Effector CD4-positive, alpha-beta T cell (primary cell): ENCODE measurements at places on chromosomes 16 and 17.

DNA sequence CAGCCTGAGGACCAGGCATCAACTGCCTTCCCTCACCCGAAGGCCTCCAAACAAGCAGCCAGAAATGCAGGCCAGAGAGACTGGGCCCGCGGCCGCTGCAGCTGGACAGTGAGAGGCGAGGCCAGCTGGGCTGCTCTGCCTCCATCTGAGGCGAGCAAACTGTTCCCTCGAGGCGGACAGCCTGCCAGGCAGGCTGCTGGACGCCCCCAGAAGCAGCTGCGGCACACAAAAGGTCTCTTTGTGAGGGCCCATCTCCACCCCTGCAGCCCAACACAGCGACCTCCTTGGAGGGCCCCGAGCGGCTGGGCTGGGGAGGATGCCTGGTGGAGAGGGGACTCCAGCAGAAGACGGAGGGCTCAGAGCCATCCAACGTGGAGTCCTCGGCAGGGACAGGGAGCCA is 4.7 kb downstream of the CORO7 start:
- no peak for DNase-seq

- peak; percentile 30 for DNase-seq
These were observed 23.3 kb downstream of the TBCD start for GRCh38 chr17:82775001-82775823.

- DNase-seq, result no peak
These were observed 65.3 kb downstream of the FOXL1 start for GRCh38 chr16:86643671-86644070.

GRCh38 chr17:81135505-81136278 is 29.6 kb upstream of the PVALEF start:
- DNase-seq, result no peak

DNA sequence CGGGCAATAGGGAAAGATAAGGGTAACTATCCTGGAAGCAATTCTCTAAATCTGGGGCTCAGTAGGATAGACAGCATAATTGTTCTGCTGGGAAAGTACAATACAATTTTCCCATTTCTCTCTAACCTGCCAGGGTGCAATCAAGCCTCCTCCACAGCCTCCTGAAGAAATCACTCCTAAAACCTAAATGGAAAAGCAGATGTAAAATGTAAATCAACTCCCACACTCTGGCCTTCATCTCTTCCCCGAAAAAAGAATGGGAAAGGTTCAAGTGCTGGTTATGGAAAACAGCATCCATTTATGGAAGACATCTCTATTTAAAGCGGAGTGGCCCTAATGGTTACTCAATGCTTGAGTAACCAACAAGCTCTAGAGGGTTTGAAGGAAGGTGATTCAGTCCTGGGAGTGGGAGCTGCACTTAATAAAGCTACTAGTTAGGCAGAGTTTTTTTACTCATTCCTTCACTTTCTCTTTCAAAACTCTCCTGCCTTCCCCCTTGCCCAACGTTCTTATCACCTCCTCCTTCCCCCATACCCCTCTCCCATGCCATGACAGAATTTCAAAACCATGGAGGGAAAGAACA is 5.1 kb downstream of the MMD start:
- no peak for DNase-seq

- DNase-seq, result no peak
These were observed 9.2 kb downstream of the C1QTNF1 start for GRCh38 chr17:79033046-79033616.

DNA sequence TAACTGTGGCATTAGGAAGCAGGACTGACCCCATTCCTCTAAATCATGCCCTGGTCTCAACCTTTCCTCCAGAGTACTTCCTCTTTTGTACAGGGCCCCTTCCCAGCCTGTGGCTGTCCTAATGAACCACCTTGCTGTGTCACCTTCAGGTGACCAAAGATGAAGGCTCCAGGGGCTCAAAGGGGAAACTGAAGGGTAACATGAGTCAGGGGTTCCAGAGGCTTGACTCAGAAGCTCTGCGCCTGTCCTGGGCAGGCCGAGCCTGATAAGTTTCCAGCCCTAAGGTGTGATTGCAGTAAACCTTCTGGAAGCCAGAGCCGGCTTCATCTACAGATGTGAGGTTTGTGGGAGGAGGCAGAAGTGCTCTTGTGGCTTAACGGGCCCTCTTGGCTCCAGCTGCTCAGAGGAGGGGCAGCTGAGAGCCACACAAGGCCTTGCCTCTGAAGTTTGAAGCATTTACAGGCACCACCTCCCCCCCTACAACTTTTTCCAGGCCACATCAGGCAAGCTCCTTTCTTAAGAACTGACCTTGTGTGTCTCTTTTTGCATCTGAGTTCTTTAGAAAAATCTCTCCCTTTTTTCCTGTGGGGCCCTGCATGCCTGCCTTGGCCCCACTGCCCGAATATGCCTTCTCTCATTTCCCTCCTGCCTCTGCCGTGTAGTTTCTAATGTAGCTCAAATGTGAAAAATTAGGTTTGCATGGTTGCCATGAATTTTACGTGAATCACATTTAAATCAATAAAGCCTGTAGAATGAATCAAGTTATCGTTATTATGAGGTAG is 149.9 kb downstream of the CLEC16A start:
- no peak for DNase-seq

DNA sequence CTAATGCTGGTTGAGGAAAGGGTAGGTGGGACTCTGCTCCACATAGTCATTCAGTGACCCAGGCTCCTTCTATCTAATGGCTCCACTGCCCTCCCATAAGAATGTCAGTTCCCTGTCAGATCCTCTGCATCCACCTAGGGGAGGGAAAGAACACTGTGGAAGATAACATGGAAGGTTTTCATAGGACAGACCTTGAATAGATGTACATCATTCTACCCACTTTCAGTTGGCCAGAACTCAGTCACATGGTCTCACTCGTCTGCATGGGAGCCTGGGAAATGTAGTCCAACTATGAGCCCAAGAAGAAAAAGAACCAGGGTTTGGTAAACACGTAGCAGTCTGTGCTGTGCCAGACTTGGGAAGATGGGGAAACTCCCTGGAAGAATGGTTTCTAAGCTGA is 27.1 kb upstream of the SCNN1B start:
- DNase-seq, result no peak

- no peak for DNase-seq
These were observed 455.2 kb upstream of the DYNLRB2 start for GRCh38 chr16:80085606-80086005.

DNA sequence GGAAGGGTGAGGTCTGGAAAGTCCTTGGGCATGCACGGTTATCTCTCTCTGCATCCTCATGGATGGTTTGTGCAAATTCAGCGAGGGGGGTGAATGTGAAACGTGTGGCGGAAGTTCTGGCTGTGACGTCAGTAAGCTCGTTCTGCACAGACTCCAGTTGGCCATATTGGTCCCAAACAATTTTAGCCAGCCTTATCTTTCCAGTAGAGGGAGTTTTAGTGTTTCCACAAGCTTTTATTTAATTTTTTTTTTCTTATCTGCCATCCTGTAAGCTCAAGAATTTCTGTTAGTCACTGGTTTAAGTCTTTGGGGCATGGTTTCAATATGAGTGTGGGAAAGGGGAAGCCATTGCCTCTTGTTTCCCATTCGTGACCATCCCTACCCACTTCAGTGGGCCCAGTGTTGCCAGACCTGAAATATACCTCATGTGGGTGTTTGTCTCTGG is 39.0 kb downstream of the HLF start:
- DNase-seq, result no peak

GRCh38 chr17:42509409-42509808 is 26.6 kb upstream of the NAGLU start:
- no peak for DNase-seq

DNA sequence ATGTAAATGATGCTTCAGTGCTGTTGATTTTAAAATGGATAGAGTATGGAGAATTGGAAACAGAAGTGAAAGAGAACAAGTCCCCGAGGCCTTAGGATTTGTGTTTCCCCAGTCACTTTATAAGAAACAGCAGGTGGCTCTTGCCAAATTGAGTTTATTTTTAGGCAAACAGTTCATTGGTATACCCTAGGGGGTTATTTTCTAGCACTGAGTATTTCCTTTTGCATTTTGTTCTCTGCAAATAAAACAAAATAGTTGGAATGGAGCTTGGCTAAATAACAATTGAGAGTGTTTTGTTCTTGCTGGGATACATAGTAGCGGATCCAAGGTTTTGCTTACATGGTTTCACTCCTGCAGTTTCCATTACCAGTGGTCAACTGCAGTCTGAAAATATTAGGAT is 591.1 kb upstream of the C16orf82 start:
- DNase-seq, result no peak

GRCh38 chr16:66656547-66656946 is 40.0 kb downstream of the CMTM4 start:
- no peak for DNase-seq

DNA sequence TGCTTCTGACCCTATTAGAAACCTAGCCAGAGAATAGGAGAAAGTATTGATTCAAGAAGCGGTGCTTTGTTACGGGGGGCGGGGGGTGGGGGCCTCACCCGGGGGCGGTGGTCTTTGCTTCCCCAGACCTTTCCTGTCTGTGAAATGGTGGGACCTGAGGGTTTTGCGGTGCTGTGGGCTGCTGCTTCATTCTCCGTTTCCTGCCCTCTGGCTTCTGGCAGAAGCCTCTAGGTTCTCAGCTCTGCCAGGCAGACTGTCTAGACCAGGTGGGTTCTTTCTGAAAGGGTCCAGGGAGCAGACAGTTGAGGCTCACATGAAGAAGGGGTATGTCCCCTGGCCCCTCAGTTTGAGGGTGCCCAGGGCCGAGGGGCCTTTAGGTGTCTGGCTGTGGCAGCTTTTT is 14.0 kb downstream of the GSE1 start:
- DNase-seq, result no peak

DNA sequence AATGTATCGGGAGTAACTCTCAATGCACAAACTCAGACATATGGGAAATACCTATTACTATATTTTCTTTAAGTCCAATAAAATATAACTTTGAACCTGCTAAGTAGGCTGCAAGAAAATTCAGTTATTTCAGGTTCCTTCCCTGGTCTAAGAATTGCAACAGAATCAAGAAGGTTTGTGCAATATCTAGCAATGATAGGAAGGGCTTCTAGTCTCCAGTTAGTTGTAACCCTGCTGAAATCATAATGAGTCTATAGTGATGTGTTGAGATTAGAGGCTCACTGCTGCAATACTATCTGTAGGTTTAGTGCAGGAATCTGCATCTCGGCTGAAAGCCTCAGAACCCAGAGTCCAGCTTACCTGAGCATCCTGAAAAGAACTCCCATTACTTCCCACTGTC is 110.5 kb downstream of the PMP22 start:
- no peak for DNase-seq

DNA sequence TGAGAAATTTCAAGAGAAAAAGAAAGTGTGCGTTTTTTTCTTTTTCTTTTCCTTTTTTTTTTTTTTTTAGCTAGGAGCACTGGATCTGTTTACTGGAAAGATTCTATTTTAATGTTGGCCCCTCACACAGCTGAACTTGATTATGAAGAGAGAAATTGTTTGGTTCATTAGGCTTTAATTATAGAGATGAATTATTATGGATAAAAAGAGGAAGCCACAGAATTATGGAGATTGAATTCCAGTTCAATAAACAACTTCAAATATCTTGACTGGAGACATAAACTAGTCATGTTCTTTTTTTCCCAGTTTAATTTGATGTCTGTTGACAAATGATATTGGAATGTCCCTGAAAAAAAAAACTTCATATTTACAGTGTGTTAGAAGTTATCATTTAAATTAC is 152.0 kb upstream of the HS3ST3A1 start:
- DNase-seq, result no peak

DNA sequence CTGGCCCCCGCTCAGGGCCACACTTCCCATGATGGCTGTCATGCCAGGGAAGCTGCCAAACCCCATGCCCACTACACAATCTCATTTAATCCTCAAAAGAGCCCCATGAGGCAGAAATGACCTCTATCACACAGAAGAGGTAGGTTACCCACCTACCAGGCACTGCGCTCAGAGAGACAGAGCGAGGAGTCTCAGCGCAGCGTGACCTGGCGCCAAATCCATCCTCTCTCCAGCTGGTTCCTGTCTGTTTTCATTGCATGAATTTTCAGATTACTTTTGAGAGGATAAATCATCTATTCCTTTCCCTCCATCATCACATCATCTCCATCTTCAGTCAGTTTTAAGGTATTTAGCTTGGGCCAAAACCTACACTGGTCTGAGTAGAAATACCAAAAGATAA is 101.5 kb upstream of the DNAH17 start:
- DNase-seq, result no peak

- no peak for DNase-seq
These were observed 11.7 kb downstream of the ZFHX3 start for GRCh38 chr16:73036074-73036826.

GRCh38 chr17:62134397-62134796 is 69.3 kb upstream of the MED13 start:
- DNase-seq, result no peak

- DNase-seq, result no peak
These were observed 1.6 kb downstream of the PPY start for GRCh38 chr17:43940630-43941029.

DNA sequence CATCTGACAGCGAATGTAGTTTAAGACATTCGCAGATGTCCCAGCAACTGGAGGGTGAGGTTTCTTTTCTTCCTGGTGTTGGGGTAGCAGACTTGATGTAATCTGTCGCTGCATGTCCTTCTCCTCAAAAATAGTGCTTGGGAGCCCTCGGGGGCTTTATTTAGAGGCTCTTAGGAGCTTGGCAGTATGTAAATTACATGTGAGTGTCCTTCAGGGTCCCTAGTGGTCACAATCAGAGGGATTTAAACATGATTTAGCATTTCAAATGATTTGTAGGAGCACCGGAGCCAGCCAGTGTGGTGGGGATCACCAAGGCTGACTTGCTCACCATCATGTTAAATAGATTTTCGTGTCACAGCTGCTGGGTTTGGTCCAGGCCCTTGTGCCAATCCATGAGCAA is 8.8 kb upstream of the SALL1 start:
- no peak for DNase-seq

DNA sequence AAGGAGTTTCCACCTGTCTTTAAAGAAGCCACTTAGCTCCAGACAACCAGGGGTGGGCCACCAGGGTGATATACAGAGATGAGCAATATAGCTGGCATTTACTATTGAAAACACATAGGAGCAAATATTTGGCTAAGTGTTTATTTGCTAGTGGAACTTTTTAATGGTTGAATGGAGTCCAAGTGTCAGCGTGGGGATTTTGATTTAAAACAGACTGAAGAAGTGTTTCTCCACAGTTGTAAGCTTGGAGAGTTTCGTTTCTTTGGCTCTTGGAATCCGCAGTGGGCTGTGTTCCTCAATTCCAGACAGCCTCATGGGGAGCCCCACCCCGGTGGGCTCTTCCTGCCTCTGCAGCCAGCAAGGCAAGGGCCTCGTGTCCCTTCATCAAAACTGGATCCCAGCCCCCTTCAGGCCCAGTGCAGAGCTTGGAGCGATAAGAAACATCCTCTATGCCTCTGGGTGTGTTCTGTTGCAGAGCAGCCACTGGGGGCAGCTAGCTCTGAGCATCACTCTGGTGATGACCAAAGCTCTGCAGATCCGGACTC is 36.1 kb downstream of the NOG start:
- DNase-seq, result no peak

GRCh38 chr16:19366391-19366790 is 51.3 kb upstream of the TMC5 start:
- no peak for DNase-seq

DNA sequence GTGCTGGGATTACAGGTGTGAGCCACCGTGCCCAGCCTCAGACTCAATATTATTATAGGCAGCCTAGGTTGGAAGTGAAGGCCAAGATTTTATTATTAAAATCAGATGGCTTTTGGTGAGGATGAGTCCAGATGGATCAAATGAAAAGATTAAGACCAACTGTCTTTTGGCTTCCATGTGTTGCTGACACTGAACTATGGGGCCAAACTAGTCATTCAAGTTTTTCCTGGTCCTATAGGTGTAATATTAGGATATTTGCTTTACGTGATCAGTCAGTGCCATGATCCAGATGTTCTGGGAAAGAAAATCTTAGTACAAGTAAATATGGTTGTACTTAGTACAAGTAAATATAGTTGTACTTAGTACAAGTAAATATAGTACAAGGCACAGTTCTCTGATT is 140.6 kb downstream of the MAP2K6 start:
- DNase-seq, result no peak
